Left ventricle myocardium inferior (tissue), 1 donor: ENCODE measurements at places on chromosomes 16 and 17.
A peak's percentile ranks its signal among the peaks of the same experiment; 100 is the strongest.

DNA sequence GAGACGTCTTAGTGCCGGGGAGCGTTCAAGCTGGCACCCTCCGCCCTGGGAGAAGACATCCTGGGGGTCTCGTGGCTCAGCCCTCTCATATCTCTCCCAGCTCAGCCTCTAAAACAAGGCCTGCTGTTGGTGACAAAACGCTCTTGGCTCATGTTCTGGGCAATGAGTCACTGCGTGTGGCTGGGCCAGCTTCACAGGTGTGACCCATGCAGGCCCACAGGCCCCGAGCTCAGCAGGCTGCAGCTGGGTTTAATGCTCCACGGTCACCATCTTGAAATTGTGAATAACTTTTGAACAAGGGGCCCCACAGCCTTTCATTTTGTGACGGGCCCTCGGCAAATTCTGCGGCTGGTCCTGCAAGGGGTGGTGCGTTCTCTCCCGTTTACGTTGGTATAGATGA, 22.4 kb downstream of the GAA start:
- DNase-seq, result no peak
- no peaks in the 10 kb centered on the region for H3K4me1 ChIP-seq
- no peak overlapping the region for H3K27ac ChIP-seq
- peaks cover 5% of the 10 kb centered on the region for H3K36me3 ChIP-seq

- H3K27me3 ChIP-seq, result peaks cover 6% of the 10 kb centered on the region
- H3K36me3 ChIP-seq, result no peaks in the 10 kb centered on the region
- H3K27ac ChIP-seq, result no peak overlapping the region
- no peak for DNase-seq
These were observed 20.9 kb downstream of the NACA2 start for GRCh38 chr17:61570118-61570517.

GRCh38 chr17:8353736-8354135, 14.1 kb downstream of the ODF4 start:
- peak overlapping the region; percentile 27 for H3K27ac ChIP-seq
- no peak for DNase-seq
- H3K27me3 ChIP-seq, result no peaks in the 10 kb centered on the region
- H3K4me3 ChIP-seq, result no peak overlapping the region

DNA sequence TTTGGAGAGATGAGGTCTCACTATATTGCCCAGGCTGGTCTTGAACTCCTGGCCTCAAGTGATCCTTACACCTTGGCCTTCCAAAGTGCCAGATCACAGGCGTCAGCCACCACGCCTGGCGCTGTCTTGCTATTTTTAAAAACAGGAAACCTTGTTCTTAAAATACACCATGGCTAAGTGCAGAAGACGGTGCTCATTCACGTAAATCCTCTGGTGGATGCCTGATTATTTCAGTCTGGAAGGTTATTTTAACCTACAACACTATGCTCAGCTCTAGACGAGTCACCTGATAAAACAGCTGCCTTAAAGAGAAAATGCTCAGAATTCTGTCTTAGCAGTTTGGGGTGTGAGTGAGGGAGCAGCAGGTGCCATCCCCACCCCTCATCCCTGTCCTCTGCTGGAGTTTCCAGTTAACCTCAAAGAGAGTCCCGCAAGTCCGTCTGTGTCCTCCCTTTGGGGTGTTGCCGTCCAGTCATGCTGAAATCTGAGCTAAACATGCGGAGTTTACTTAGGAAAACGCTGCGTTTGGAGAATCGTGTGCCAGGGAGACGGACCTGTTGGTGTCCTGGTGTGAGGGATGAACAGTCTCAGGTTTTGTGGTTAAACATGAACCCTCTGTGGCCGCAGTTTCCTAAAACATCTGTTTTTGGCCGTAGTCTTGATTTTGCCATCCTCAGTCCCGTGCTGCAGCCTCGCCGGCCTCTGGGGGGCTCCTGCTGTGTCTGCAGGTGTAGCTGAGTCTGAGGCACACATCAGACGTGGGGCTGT, 17.1 kb downstream of the SPG7 start:
- peak; percentile 54 for DNase-seq
- no peaks in the 10 kb centered on the region for H3K27me3 ChIP-seq
- H3K4me3 ChIP-seq, result peak overlapping the region; percentile 5
- H3K36me3 ChIP-seq, result peaks cover 93% of the 10 kb centered on the region
- peak overlapping the region; percentile 85 for H3K27ac ChIP-seq

DNA sequence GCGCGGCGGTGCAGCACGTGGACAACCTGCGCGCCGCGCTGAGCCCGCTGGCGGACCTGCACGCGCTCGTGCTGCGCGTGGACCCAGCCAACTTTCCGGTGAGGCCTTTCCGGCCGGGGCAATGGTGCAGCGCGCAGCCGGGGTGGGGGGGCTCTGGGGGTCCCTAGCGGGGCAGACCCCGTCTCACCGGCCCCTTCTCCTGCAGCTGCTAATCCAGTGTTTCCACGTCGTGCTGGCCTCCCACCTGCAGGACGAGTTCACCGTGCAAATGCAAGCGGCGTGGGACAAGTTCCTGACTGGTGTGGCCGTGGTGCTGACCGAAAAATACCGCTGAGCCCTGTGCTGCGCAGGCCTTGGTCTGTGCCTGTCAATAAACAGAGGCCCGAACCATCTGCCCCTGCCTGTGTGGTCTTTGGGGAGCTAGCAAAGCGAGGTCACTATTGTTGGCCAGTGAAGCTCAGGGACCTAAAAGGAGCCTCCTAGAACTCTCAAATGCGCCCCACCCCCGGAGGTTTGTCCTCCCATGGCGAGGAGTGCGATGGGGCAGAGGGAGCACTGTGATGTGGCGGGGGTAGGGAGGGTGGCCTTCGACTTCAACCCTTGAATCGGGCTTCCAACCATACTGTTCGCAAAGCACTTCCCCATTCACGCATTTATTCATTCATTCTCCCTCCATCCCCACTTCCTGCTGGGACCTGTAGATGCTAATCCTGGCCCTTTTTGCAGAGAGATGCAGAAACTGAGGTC, 770 bp downstream of the HBM start:
- no peaks in the 10 kb centered on the region for H3K36me3 ChIP-seq
- DNase-seq, result no peak
- H3K4me1 ChIP-seq, result peaks cover 23% of the 10 kb centered on the region
- H3K27me3 ChIP-seq, result peaks cover 80% of the 10 kb centered on the region
- H3K4me3 ChIP-seq, result peak overlapping the region; percentile 50

GRCh38 chr16:1216296-1216619, 8.8 kb downstream of the TPSG1 start:
- H3K4me3 ChIP-seq, result no peak overlapping the region
- no peaks in the 10 kb centered on the region for H3K4me1 ChIP-seq
- H3K36me3 ChIP-seq, result no peaks in the 10 kb centered on the region

DNA sequence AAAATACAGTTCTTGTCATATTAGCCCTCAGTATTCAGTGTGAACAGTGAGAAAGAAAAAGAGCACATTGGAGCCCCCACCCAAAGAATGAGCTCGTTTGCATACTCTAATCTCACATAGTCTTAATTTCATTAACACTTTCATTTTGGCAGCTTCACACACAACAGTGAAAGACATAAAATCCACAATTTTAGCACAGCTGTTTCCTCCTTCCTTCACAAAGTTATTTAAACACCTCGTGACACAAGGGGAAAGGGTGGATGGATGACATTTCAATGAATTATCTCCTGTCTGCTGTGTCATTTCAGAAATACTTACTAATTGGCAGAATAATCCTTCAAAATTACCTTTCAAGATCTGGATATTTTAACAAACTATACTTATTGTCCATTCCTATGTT, 299.3 kb downstream of the KCNJ2 start:
- no peak for DNase-seq
- no peaks in the 10 kb centered on the region for H3K27me3 ChIP-seq
- H3K36me3 ChIP-seq, result no peaks in the 10 kb centered on the region
- H3K27ac ChIP-seq, result no peak overlapping the region
- H3K4me1 ChIP-seq, result no peaks in the 10 kb centered on the region

DNA sequence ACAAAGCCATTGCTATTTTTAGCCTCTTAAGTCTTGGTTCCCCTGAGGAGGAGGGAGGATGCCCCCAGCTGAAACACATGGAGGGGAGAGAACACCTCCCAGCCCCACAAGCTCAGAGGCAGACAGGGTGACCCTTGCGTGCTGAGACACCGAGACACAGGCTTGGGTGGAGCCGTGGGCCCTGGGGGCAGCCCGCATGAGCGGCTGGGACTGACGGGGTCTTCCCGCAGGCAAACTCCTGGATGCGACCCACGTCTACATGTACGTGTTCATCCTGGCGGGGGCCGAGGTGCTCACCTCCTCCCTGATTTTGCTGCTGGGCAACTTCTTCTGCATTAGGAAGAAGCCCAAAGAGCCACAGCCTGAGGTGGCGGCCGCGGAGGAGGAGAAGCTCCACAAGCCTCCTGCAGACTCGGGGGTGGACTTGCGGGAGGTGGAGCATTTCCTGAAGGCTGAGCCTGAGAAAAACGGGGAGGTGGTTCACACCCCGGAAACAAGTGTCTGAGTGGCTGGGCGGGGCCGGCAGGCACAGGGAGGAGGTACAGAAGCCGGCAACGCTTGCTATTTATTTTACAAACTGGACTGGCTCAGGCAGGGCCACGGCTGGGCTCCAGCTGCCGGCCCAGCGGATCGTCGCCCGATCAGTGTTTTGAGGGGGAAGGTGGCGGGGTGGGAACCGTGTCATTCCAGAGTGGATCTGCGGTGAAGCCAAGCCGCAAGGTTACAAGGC, 9.8 kb downstream of the SLC16A3 start:
- H3K27me3 ChIP-seq, result no peaks in the 10 kb centered on the region
- H3K36me3 ChIP-seq, result peaks cover 26% of the 10 kb centered on the region
- H3K4me3 ChIP-seq, result peak overlapping the region; percentile 42

DNA sequence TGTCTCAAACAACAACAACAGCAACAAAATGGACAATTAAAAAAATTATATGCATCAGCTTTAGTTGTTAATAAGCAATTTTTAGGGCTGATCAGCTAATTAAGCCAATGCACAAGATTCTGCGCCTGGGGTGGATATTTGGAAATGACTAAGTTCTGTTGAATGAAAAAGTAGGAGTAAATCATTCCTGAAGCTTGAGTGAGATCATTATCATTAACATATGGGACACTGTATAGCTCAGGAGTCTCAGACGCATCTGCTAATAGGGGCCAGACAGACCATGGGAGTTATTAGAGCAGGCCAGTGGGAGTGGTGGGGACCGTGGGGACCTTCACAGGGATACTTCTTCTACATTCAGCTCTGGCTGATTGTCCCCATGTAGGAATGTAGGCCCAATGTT, 22.8 kb downstream of the IRX5 start:
- no peaks in the 10 kb centered on the region for H3K36me3 ChIP-seq
- peaks cover 46% of the 10 kb centered on the region for H3K27me3 ChIP-seq

DNA sequence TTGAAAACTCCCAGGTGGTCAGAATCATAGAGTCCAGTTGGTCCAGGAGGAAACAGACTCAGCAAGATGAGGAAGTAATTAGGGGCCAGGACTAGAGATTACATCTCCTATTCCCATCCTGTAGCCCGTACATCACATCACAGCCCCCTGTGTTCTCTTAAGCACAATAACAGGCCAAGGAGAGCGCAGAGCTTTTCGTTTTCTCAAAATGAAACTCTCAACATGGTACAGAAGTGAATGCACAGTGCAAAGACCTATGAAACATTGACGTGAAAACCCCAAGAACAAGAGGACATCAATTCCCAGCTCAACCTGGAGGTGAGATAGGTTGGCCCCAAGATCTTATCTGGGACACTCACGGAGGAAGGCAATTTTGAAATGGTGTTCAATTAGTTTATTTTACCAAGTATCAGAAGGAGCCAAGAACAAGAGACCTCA, 9.0 kb downstream of the PIK3R5 start:
- H3K27me3 ChIP-seq, result peaks cover 86% of the 10 kb centered on the region
- H3K36me3 ChIP-seq, result no peaks in the 10 kb centered on the region
- no peaks in the 10 kb centered on the region for H3K4me1 ChIP-seq
- H3K4me3 ChIP-seq, result no peak overlapping the region
- DNase-seq, result no peak
- H3K27ac ChIP-seq, result no peak overlapping the region
